ENCODE measurements at places on chromosomes 1 and 21.
A peak's percentile ranks its signal among the peaks of the same experiment; 100 is the strongest.

GRCh38 chr1:1427106-1427819, 6.2 kb upstream of the ANKRD65 start:
- DNase-seq: no peak

GRCh38 chr1:234260578-234260977, 112.7 kb upstream of the COA6 start:
- DNase-seq: no peak

DNA sequence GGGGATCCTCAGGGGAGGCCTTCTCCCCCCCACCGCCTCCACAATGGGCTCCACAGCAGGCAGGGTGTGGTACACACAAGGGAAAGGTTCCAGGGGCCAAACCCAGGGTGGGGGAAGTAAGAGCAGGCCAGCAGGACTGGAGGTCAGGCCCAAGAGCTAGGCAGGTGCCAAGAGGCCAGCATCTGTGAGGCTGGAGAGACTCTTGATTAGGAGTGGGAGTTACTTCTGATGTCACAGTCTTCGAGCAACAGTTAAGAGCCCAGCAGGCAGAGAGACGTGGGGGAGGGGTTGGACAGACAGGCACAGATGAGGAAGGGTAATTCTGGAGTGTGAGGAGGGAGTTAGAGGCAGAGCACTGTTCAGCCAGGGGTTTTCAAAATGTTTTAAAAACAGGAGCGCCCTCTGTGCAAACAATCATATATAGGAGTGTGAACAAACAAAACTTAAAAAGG, 55.8 kb downstream of the SLC9A1 start:
- no peak for DNase-seq

DNA sequence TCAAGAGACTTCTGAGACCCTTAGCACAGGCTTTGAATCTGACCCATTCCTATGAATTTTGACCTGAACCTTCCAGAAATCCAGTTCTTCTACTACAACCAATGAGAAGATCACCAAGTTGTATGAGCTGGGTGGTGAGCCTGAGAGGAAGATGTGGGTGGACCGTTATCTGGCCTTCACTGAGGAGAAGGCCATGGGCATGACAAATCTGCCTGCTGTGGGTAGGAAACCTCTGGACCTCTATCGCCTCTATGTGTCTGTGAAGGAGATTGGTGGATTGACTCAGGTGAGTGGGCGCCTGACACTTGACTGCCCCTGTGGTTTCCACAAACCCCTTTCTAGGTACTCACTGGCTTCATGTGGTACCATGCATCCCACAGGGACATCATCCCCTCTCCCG, 20.0 kb upstream of the PIGV start:
- no peak for DNase-seq

GRCh38 chr1:23555986-23556634, 3.2 kb downstream of the ID3 start:
- DNase-seq: no peak

- no peak for DNase-seq
Measured at GRCh38 chr1:111417755-111418154, 9.8 kb downstream of the OVGP1 start.

DNA sequence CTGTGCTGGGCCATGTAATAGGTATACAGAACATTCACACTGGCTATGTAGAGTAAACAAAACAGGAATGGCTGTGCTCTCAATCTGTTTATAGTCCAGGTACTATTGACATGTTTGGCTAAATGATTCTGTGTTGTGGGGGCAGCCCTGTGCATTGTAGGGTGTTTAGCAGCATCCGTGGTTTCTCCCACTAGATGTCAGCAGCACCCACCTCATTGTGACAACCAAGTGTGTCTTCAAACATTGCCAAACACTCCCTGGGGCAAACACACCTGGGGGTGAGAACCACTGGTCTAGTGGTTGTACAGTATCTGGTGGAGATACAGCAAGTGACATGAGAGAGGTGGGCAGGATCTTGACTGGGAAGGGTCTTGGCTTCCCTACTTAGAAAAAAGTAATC, 80.4 kb upstream of the SPATA6 start:
- no peak for DNase-seq

GRCh38 chr1:201917362-201918033, 28.8 kb downstream of the SHISA4 start:
- DNase-seq: no peak

DNA sequence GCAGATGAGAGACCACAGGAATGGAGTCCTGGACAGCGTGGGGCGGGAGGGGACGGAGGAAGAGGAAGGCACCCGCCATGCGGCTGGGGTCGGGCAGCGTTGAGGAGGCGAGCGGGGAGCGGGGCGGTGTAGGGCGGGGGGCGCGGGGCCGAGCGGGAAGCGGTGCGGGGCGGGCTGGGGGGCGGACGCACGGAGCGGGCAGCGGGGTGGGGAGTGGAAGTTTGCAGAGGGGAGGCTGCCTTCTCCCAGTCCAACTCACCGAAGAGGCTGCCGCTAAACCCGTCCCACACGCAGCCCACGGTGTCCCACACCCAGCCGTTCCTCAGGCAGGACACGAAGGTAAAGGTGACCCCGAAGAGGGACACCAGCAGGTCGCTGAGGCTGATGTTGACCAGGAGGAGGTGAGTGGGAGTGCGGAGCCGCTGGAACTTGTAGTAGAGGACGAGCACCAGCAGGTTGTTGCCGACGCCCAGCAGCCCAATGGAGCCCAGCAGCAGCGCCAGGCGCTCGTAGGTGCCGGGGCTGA, 483 bp downstream of the CHML start:
- DNase-seq: no peak

DNA sequence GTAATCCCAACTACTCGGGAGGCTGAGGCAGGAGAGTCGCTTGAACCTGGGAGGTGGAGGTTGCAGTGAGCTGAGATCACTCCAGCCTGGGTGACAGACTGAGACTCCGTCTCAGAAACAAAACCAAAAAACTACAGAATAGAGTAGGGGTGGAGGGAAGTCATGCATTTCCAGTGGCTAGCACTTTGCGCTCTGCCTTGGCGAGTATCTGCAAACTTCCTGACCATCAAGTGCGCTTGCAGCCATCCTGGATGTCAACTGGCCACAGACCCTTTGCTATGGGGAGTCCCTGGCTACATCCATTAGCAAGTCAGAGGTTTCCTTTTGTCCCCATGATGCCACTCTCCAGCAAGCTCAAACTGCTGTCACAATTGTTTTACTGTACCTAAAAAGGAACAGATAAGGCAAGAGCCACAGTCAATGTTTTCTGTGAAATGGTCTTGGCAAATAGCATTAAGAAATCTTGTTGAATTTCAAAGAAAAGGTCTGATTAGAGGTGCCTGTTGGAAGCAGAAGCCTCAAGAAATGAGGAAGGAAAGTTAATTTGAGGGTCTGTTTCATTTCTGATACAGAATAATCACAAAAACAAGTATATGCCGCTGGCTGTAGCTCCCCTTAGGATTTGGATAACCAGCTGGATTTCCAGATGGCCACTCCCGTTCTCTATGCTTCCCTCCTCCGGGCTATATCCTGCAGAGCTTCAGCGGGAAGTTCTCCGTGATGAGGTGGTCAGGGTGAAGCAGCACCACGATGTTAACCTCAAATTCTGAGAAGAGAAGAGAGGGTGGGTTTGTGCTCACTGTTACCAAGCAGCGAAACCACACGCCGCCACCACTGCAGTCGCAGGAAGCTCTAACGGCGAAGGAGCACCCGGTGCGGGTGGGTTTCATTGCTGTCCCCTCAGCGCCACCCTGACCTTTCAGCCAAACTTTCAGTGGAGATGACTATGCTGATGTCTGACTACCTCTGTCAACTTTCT, 42.0 kb downstream of the VPS26C start:
- DNase-seq: no peak

GRCh38 chr21:34511181-34511580, 829 bp downstream of the KCNE1 start:
- DNase-seq: no peak

DNA sequence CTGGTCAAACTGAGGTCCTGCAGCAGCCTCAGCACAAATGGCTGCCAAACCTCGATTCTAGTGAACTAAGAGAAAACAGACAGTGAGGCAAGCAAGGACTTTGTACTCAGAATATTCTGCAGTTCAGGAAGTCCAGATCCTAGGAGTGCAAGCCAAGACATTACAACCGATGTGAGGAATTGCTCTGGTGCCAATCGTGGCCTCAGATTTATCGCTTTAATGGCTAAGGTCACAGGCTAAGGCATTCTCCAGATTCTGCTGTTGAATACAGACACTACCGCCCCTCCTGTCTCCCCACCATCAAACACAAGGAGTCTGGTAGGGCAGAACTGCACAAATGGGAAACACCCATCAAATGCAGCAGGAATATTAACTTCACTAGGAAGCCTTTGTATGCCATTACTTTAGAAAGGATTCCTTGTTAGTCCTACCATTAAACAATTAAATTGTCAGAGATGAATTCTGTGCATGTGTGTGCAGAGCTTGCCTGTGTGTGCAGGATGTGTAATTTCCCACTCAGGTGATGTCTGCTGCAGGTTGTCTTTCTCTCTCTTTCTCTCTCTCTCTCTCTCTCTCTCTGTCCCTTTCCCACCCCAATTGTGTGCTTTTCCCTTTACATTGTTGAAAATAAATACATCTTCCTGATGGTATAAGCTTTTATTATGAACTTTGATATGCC, 9.2 kb upstream of the SERTAD4 start:
- DNase-seq: no peak

GRCh38 chr1:110339407-110340206, 430 bp downstream of the RBM15 start:
- DNase-seq: peak; percentile 84

DNA sequence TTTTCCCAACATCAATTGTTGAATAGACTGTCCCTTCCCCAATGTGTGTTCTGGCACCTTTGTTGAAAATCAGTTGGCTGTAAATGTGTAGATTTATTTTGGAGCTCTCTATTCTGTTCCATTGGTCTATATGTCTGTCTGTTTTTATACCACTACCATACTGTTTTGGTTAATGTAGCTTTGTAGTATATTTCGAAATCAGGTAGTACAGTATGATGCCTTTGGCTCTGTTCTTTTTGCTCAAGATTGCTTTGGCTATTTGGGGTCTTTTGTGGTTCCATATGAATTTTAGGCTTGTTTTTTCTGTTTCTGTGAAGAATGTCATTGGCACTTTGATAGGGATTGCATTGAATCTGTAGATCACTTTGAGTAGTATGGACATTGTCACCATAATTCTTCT, 8.1 kb downstream of the ACOT11 start:
- DNase-seq: no peak
